BJ (cell line): ENCODE measurements at places on chromosomes 5 and 9. TPM values are rescaled to one million over a fixed set of nuclear protein-coding genes. Genes with fewer than 3 reads are reported as not detected.

DNA sequence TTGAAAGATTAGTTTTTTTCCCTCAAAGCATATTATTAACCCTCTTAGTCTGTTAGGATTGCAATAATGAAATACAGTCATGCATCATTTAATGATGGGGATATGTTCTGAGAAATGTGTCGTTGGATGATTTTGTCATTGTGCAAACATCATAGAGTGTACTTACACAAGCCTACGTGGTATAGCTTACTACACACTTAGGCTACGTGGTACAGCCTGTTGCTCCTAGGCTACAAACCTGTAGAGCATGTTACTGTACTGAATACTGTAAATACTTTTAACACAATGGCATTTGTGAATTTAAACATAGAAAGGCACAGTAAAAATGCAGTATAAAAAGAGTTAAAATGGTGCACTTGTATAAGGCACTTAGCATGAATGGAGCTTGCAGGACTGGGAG lies 132.7 kb downstream of the PDE8B start:
- DNase-seq = no peak

DNA sequence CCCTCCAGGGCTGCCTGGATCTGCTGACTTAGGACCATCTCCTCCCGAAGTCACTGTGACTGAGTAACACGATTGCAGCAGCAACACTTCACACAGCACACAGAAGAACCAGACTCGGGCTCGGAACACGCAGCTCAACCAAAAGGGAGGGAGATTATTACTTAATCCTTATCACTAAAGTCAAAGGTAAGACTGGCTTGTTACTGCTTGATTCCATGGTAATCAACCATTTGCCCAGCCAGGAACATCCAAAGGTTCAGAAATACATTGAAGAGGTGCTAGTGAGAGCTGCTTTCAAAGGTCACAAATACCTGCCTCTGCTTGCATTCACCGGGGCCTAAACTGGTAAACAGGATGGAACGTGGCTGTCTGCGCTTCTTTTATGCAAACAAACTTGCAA lies 7.7 kb downstream of the FBP1 start:
- no peak for DNase-seq

GRCh38 chr5:10623305-10623910 lies 59.5 kb downstream of the ANKRD33B start:
- DNase-seq = no peak

DNA sequence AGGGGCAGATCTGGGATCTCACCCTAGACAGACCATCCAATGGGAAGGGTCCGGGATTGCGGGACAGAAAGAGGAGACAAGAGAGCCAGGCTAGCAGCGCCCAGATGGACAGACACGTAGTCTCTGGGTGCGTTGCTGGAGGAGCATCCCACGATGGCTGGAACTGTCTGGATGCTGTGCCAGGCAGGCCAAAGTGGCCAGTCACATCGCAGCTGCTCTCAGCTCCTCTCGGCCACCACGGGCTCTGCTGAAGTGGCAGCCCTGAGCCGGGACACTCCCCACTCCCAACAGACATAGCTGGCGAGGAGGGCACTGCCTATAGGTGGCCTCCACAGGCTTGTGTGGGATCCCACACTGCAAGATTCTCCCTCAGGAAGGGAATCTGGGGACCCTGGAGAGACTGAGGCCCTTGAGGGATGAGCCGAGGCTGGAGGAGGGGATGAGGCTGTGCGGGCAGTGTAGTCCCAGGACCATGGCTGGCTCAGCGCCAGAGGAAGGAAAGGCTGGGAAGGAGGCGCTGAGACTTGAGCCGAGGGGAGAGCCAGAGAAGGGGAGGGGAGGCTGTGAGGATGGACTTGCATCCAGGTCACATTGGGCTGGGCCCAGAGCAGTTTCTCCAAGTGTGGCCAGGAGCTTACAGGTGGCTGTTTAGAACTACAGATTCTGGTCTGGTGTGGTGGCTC lies 10.3 kb upstream of the WDR5 start:
- no peak for DNase-seq

GRCh38 chr9:123365881-123366528 lies 10.0 kb downstream of the CRB2 start:
- DNase-seq = no peak

DNA sequence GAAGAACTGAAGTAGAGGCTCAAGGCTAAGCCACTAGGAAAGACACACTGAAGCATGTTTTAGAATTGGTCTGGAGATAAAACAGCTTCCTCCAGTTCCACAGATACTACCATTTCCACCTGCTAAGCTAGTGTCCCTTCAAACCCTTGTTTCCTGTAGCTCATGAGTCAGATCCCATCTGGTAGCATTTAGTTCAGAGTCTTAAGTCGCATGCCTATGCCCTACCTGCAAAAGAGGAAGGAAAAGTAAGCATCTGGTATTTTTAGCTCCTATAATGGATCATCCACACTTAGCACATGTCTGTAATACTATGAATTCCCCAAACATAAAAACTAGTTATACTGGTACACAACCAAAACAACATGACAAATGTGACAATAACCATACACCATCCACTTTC lies 92.1 kb downstream of the CDKN2A start:
- DNase-seq = no peak

DNA sequence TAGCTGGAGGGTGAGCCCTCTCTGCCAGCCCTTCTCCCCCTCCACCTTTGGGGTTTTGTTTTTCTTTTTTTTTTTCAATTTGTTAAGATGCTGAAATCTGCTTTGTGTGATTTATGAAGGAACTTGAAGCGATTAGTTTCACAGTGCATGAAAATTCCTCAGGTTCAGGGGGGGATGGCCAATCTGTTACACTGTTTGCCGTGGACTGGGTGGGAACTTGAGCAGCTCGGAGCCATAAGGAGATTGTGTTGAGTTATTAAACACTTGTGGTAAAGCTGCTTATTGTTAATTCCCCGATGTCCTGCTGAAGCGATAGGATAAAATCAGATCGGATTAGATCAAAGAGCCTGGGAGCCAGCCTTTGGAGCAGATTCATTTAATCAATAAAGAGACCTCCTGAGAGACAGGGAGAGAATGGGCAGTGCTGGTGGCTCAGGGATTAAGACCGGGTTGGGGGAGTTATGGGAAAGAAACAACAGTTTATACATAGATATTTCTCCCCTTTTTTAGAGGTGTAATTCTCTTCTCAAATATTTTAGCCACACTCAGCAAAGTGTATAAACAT lies 105.8 kb upstream of the SPATA31D4 start:
- no peak for DNase-seq

Gene C7
- polyA plus RNA-seq = 0.28 and 0.31 TPM in 2 replicates

Gene HK3
- polyA plus RNA-seq = not detected in 2 replicates
